ENCODE measurements at places on chromosomes 11 and 22. TPM values are rescaled to one million over a fixed set of nuclear protein-coding genes. Genes with fewer than 3 reads are reported as not detected.

The B4GALNT4 gene
- 6.3 TPM for total RNA-seq

GRCh38 chr11:128544471-128545051, 42.8 kb downstream of the ETS1 start:
- H3K4me1 ChIP-seq = peaks cover 47% of the 10 kb centered on the region
- DNase-seq = no peak
- H3K4me3 ChIP-seq = no peak overlapping the region
- no peaks in the 10 kb centered on the region for H3K36me3 ChIP-seq

DNA sequence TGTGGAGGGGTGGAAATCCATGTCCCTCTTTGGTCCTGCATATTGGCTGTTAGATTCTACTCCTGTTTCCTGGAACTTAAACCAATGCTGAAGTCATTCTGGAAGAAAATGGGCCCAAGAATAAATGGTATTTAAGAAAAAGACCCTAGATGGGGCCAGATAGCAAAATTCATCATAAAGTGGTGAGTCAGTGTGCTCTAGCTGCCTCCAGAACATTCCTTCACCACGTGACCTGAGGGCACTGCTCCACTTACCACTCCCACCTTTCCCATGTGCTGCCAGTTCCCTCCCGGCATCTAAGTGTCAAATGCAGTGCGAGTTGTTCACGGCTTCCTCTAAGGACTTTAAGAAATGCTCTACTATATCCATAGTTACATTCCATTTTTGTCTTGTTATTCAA, 30.9 kb upstream of the NAP1L4 start:
- H3K36me3 ChIP-seq = peaks cover 79% of the 10 kb centered on the region
- H3K4me3 ChIP-seq = no peak overlapping the region
- H3K4me1 ChIP-seq = peaks cover 5% of the 10 kb centered on the region
- no peak overlapping the region for H3K27ac ChIP-seq

GRCh38 chr22:50731811-50732624, 6.0 kb upstream of the ACR start:
- H3K36me3 ChIP-seq = peaks cover 10% of the 10 kb centered on the region
- H3K4me1 ChIP-seq = peaks cover 24% of the 10 kb centered on the region
- H3K27ac ChIP-seq = no peak overlapping the region
- H3K27me3 ChIP-seq = no peaks in the 10 kb centered on the region

The SGSM1 gene
- total RNA-seq = 1.2 TPM

The HBB gene
- total RNA-seq = 236 TPM

Measured in esophagus muscularis mucosa (tissue), 4 donors.